ENCODE measurements at places on chromosomes 1 and 21.

DNA sequence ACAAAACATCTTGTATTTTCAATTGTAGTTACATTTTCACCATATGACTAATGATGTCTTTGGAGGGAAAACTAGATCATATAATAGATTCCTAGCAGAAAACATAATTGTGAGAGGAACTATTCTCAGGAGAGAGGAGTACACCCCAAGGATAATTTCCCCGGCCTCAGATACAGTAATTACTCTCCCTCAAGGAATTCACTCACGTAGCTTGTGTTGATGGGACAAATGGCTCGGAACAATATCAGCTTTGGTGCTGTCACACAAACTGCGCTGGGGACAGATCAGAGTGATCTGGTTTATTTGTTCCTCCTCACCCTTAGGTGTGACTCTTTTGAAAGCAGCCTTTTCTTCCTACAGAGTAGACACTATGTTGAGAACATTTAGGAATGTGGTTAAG, 11.2 kb downstream of the ABCG1 start:
- no peak for DNase-seq

DNA sequence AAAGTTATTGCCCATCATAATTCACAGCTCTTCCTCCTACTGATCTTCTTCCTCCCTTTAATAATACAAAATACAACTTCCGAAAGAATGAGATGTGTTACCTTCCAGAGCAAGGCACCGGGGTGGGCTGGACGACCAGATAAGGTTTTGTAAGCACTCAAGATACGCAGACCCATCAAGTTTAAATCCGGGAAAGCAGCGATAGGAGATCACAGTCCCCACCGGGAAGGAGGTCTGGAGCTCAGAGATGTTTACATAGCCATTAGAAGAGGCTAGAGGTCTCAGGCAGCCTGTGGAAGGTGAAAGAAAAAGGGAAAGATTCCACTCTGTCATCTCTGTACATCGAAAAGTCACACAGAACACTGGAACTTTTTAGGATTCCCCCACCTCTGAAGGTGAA, 99.4 kb downstream of the SUSD4 start:
- DNase-seq, result no peak

GRCh38 chr1:194755241-194755994, 1569.0 kb upstream of the B3GALT2 start:
- no peak for DNase-seq

GRCh38 chr1:173187671-173188237, 19.4 kb downstream of the TNFSF4 start:
- DNase-seq, result no peak

DNA sequence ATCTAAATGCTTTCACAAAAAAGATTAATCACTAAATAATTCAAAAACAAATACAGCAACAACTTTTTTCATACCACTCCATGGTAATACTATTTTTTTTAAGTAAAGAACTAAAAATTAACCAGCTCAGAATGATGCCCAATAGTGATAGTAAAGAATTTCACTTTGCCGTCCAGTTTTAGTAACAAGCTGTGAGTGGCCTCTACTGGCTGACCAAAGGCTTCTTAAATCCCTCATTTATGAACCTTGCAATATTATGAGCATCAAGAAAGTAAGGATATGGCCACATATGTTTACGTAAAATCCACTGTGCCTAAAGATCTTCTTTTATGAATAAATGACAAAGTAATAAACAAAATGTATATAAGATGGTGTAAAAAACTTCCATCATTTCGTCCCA, 108.6 kb downstream of the GPATCH2 start:
- DNase-seq, result no peak

GRCh38 chr1:201455098-201455497, 13.9 kb downstream of the PHLDA3 start:
- DNase-seq, result no peak

- no peak for DNase-seq
Measured at GRCh38 chr1:214520544-214521165, 30.7 kb downstream of the PTPN14 start.

DNA sequence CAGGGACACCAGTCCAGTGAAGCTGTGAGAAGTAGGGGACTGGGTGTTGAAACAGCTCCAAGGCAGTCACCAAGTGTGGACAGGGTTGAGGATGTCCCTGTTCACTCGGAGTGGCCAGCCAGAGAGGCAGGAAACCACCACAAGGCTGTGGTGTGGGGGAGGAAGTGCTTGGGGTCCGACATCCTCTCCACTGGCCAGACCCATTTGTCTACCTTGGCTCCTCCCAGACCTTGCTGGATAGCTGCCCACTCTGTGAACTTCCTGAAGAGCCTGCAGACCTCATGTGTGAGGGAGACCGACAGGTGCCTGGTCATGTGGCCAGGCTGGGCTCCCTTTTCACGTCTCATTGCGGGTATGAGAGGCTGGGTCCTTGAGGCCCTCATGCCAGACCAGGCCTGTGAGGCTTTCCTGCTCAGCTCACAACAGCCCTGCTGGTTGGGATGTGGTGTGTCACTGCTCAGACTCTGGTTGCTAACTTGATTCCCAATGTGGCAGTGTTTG, 21.8 kb downstream of the CYP4B1 start:
- DNase-seq, result no peak

GRCh38 chr21:16968436-16968835, 544.4 kb upstream of the CXADR start:
- DNase-seq, result no peak

- DNase-seq, result no peak
Measured at GRCh38 chr1:203215573-203215972, 13.9 kb downstream of the CHIT1 start.

GRCh38 chr21:25568246-25568645, 39.0 kb downstream of the MRPL39 start:
- peak; percentile 78 for DNase-seq

DNA sequence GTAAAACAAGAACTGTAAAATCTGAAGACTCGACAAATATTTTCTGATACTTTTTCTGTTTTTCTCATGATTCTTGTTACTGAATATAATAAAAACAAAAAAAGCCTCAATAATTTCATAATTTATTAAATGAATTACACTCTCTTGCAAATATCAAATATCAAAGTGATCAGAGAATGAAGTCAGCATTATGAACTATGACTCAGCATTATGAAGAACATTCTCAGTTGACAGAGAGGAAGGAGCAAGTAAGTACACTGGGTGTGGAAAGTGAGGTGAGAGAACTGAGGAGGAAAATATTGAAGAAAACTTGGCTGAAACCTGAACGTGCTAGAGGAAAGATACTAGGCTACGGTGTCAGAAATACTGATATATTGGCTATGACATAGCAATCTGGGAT, 529.5 kb downstream of the KCNT2 start:
- no peak for DNase-seq

DNA sequence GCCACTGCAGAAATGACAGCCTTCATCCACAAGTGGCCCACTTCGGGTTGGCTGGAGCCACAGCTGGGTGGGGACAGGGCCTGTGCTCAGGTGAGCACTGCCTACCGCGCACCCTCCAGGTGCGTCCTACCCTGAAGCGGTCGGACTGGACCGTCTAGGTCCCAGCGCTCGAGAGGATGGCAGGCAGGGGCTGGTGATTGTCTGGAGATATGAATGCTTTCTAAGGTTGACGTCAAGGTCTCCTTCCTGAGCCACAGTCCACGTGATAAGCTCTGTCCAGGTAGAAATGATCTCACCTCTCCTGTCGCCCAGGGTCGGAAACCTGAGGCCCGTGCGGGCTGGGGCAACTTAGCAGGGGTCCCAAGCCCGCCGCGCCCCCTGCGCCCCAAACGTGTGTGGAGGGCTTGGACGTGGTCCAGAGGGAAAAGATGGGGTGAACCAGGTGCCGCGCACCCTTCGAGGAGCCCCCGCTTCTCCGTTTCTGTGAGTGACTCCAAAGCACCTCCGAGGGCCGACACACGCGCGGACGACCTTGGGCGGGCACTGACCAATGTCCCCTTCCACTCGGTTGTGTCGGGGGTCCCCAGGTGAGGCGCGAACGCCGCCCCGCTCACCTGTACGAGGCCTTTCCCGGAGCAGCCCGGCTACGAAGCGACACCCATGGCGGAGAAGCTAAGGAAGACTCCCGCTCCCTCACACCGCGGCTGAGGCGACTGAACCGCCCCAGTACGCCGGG, 853 bp upstream of the DOP1B start:
- DNase-seq, result no peak

- no peak for DNase-seq
Measured at GRCh38 chr1:47931395-47931794, 65.8 kb downstream of the TRABD2B start.

- DNase-seq, result no peak
Measured at GRCh38 chr21:15870819-15871218, 141.0 kb downstream of the USP25 start.
